ENCODE measurements at places on chromosomes 7 and 10.

GRCh38 chr10:126147866-126148587 is 240.2 kb downstream of the ADAM12 start:
- DNase-seq: no peak

DNA sequence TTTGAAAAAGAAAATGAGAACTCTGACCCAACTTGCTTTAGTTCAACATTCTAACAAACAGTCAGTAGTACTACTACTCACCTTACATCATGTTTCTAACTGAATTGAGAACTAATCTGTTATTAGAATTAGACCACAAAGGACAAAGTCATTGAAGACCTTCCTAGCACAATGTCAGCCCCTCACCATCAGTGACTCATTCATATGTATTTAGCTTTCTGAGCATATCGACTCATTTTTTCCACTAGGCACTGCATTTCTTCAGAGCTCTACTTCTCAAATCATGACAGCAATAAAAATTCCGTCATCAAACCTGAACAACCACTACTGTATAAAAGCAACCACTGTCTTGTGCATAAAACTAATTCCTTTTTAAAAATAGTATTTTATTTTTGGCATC is 4.4 kb upstream of the LRRN3 start:
- no peak for DNase-seq

DNA sequence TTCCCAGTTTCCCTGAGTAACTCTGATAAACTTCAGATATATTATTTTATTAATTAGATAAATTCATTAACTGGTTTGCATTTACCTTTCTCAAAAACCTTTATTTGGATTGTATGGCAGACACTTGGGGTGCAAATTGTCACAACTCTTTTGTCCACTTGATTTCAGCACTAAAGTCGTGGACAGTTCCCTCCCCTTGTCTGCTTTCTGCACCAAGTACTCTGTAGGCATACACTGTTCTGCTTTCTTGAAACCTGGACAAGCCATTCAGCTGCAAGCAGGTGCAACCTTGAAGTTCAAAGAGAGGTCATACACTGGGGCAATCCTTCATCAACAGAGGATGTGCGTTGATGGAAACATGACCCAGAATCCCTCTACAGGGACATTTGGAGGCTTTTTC is 162.9 kb downstream of the ARL5B start:
- no peak for DNase-seq

- no peak for DNase-seq
Observed at GRCh38 chr7:974172-974571, 1.2 kb downstream of the COX19 start.

DNA sequence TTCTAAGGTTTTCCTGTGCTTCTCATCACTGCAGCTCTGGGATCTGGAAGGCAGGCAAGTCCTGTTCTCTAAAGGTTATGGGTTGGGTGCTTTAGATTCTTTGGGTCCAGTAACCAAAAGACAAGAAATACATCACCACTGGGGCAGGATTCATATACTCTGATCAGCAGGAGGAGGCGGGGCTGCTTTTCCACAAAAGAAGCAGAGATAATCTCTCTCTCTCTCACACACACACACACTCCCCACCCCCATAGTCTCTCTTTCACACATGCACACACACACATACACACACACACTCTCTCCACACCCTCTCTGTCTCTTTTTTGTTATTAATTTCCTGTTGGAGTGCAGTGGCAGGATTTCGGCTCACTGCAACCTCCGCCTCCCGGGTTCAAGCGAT is 13.0 kb upstream of the ACBD5 start:
- no peak for DNase-seq

GRCh38 chr10:124524991-124525653 is 63.5 kb downstream of the LHPP start:
- no peak for DNase-seq

GRCh38 chr10:73953665-73954064 is 42.7 kb downstream of the PLAU start:
- DNase-seq: no peak

All from cortex of kidney (tissue), 1 donor.